NCI-H1105 treated with DMSO at 0.1 percent for 48 hours (cell line): ENCODE measurements at places on chromosomes 1 and 21.

DNA sequence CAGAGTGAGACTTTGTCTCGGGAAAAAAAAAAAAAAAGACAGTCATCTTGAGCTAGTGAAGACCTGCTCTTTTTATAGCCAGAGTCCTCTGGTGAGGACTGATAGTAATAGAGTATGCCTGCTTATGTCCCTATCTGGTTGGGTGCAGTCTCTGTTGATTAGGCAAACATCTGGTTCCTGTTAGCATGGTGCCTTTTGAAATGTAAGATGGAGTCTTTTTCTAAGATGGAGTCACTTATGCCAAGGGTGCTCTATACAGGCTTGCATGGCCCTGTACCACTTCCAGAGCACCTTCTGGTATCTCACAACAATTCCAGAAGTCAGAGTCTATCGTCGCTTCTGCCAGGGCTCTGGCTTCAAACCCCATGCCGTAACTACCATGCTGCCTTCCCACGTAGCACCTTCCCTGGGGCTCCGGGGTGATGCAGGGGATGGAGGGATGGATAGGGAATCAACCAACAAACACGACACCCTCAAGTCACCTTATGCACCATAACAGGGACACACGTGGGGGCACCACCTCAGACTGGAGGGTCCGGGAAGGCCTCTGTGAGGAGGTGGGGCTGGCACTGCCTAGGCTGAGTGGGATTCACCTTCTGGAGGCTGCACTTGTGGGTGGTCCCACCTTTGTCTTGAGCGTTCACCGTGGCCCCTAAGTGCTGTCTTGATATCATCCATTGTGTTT, 11.6 kb upstream of the PADI6 start:
- no peak for DNase-seq

- no peak for DNase-seq
Measured at GRCh38 chr1:48560116-48560515, 88.1 kb upstream of the SPATA6 start.

- no peak for DNase-seq
Measured at GRCh38 chr21:46598581-46599572, 6.0 kb downstream of the S100B start.

- no peak for DNase-seq
Measured at GRCh38 chr1:224095339-224095738, 18.6 kb upstream of the FBXO28 start.

DNA sequence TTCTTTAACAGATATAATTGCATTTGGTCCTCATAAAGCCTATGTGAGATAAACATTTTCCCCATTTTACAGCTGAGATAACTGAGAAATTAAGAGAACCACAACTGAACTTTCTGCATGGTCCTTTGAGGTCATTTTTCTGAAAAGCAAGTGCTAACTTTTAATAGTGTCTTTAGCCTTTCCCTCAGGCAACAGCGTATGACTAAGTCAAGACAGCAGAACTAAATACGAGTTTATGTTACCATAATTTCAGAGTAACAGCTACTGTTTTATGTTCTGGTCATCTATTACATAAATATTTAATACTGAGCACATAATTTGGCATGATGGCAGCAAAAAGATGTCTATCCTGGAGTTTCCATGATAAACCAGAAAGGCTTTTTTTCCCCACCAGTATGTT, 95.6 kb downstream of the OLFML2B start:
- DNase-seq = no peak

- DNase-seq = no peak
Measured at GRCh38 chr1:48524892-48525467, 53.0 kb upstream of the SPATA6 start.

DNA sequence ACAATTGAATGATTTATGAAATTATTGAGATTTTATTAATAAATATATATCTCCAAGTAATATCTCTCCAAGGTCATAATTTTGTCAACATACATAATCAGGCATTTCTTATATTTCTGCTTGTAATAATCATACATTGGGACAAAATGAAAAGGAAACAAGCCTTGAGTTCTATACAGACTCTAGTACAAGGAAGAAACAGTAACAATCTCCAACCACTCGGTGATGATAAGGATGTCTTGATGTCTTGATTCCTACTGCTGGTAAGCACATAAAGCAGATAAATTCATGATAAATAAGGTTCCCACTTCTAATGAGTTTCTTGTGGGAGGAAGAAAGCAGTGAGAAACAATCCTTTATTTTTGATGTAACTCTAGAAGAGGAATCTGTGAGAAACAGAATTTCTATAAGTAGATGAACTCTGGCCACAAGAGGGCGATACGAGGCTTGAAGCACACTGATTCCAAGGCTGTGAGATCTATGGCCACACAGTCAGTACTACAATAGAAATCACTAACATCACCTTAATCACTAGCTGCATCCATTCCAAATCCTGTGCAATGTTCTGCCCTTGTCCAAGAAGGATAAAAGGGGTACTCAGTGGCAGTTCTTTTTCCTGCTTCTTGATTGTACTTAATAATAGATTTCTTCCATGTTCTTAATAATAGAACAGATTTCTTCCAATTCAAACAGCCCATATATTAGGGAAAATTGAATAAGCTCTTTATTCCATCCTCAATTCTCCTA, 41.4 kb upstream of the LRRC8B start:
- peak; percentile 85 for DNase-seq

DNA sequence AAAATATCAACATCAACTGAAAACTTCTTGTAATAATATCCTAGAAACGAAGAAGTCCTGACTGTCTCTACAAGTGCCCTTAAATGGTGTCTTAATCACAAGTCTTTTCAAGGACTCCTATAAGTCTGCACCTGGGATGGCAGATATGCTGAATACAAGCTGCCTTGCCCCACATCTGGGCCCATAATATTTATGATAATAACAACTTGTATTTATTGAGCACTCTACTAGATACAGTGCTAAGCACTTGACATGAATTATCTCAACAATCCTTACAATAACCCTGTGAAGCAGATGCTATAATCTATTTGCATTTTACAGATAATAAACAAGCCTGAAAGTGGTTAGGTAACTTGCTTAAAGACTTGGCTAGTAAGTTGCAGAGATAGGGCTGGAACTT, 78.0 kb upstream of the ZNF648 start:
- DNase-seq = peak; percentile 57

DNA sequence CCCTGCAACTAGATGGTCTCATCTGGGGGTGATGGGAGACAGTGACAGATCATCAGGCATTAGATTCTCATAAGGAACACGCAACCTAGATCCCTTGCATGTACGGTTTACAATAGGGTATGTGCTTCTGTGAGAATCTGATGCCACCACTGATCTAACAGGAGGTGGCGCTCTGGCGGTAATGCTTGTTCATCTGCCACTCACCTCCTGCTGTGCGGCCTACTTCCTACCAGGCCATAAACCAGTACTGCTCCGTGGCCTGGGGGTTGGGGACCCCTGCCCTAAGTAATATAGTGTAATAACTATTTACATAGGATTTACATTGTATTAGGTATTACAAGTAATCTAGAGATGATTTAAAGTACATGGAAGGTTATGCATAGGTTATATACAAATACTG, 134.9 kb downstream of the CLEC20A start:
- DNase-seq = no peak

GRCh38 chr1:6827079-6827478, 41.8 kb downstream of the CAMTA1 start:
- no peak for DNase-seq

GRCh38 chr1:44924835-44925464, 61.4 kb downstream of the EIF2B3 start:
- DNase-seq = no peak

DNA sequence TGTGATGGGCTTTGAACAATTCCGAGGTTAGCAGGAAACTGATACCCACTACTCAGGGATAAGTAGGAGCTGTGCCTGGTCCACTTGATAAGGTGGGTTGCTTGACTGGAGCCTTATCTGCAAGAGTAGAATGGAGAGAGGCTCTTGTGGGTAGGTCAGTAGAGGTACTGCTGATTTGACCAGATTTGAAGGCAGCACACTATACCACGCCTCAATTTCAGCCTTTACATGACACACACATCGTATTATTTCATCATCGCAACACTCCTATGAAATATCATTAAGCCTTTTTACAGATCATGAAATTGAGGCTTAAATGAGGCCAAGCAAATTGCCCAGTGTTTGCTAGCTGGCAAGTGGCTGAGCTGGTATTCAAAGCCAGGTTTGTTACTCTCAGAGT, 69.6 kb downstream of the KCNJ15 start:
- DNase-seq = no peak

DNA sequence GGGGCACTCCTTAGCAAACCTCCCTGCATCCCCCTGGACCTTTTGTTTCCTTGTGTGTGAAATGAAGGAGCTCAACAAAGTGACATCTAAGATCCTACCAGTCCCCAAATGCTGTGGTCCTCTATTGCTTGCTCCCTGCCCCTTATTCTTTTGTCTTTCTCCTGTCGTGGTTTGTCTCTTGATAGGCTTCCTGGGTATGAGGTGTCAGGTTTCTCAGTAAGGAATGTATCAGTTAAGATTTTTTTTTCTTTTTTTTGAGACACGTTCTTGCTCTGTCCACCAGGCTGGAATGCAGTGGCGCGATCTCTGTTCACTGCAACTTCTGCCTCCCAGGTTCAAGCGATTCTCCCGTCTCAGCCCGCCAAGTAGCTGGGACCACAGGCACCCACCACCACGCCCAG, 16.8 kb downstream of the CNIH3 start:
- no peak for DNase-seq

DNA sequence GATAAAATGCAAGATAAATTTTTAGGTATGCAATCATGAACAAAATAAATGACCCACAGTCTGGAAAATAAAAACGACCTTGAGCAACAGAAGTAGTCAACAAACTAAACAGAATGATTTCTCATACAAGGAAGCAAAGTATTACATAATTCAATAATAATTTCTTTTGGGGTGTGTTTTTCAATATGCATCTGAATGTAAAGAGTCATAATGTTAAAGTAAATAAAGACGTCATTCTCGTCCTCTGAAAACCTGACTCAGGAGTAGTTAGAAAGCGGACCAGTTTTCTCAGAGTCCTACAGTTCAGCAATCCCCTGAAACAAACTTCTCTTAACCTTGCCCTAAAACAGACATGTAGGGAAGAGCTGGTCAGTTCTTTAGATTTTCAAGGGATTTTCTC, 18.6 kb downstream of the CDC42BPA start:
- DNase-seq = no peak

DNA sequence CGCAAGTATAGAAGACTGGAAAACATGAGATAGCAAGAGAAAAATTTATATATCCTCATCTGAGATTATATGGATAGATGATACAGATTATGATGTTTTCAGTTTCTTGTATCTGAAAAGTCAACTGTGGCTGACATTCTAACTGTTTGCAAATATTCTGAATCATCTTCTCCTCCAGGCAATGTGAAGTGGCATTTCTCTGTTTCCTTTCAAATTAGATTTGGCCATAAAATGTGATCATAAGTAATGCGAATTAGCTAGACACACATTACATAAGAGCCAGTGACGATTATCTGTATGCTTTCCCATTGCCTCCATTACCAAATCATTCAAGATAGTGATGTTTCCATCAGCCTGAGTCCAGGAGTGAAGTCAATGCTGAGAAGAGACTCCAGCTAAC, 265.2 kb downstream of the BRINP3 start:
- no peak for DNase-seq
